Right atrium auricular region (tissue), 2 donors: ENCODE measurements at places on chromosomes 4 and X. TPM values are rescaled to one million over a fixed set of nuclear protein-coding genes. Genes with fewer than 3 reads are reported as not detected.
A peak's percentile ranks its signal among the peaks of the same experiment; 100 is the strongest.

GRXCR1 gene
- total RNA-seq, result not detected

MBNL3 gene
- 140 TPM for total RNA-seq

SOWAHD gene
- total RNA-seq, result not detected

MAGEA3 gene
- total RNA-seq, result not detected

NDST3 gene
- 0.15 TPM for total RNA-seq

ALAS2 gene
- 9.8 TPM for total RNA-seq

SMIM14 gene
- total RNA-seq, result 15.2 TPM

FHIP1A gene
- 11.6 TPM for total RNA-seq

- no peak for DNase-seq
These were observed 180.6 kb downstream of the RNF150 start for GRCh38 chr4:140952717-140953116.

GRCh38 chrX:37796310-37796709 lies 16.5 kb downstream of the CYBB start:
- no peak for DNase-seq

GRCh38 chrX:149497626-149498025 lies 7.5 kb downstream of the IDS start:
- DNase-seq, result peak; percentile 40

GRCh38 chrX:131219271-131219670 lies 69.8 kb downstream of the IGSF1 start:
- DNase-seq, result no peak

GRCh38 chrX:36528661-36529060 lies 479.5 kb upstream of the FAM47C start:
- no peak for DNase-seq

DNA sequence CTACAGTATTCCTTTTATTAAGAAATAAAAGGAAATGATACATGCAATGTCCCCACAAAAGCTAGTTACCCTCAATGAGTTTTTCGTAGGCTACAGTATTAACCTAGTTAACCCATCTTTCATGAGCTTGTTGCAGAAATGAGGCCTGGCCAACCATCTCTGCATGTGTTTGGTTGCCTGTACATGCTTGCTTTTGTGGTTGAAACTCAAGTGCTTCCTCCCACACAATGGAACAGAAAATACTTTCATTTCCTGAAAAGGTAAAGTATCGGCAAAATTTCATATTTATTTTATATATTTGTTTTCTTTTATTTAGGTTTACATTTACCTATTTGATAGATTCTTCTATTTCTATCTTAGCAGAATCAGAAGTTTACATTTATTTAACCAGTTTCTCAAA lies 214.6 kb upstream of the FAM241A start:
- no peak for DNase-seq

DNA sequence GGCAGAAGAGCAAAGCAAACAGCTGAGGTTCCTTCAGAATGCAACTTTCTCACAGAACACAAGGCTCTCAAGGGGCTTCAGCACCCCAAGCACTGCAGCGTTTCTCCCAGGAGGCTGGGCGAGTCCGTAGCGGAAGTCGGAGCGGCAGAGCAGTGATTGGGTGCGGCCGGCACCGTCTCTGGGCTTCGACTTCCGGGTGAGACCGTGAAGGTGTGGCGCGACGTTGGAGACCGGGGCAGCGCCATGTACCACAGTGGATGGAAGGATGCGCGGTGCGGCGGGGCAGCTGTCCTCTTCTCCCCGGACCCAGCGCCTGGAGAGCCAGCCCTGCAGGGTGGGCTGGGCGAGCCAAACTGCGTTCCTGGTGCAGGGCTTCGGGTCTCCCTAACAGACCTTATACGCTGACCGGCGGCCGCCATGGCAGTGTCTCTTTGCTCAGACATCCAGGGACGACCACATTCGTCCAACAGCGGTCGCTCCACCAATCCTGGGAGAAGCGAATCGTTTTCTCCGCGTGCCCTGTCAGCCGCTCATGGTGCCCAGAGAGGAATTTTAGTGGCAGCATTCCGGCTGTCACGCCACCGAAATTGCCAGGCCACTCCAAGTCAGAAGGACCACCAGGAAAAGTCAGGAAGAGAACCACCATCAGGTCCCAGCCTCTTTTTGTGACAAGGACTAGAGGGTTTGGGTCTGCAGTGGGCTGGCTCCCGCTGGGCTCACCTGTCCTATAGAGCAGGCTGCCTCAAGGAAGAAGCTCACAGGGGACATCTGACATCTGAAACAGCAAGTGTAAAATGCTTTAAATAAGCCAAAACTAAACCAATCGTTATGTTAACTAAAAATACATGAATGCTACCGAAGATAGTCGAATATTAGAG lies 20.5 kb downstream of the TRIM61 start:
- no peak for DNase-seq

- DNase-seq, result no peak
These were observed 86.8 kb downstream of the ZNF718 start for GRCh38 chr4:211033-211511.

DNA sequence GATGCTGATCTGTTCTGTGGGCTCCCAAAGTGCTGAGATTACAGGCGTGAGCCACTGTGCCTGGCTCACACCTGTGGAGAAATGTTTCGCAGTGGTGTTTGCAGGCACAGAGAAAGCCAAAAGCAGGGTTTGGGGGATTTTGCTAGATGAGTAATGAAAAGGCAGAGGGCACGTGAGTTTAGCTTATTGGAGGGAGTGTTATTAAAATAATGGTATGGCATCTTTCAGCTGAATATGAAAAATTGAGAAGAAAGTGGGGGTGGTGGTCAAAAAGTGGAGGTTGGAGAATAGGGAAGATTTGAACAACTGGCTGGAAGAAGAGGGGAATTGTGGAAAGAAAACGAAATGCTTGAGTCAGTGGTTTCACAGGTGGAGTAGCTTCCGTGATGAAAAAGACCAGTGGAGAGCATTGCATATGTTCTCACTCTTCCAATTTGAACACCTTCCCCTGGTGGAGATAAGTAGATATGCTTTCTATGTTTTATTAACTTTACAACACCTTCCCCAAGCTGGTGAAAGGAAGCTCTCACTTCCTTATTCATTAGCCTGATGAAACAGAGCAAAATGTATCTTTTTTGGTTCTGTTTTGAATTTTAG lies 1.1 kb upstream of the CHST7 start:
- no peak for DNase-seq

GRCh38 chr4:1683261-1683735 lies 815 bp downstream of the FAM53A start:
- DNase-seq, result peak; percentile 68

GRCh38 chr4:20337261-20337664 lies 85.6 kb downstream of the SLIT2 start:
- no peak for DNase-seq
